Retinal pigment epithelial cell (primary cell): ENCODE measurements at places on chromosomes 2 and 18.
A peak's percentile ranks its signal among the peaks of the same experiment; 100 is the strongest.

DNA sequence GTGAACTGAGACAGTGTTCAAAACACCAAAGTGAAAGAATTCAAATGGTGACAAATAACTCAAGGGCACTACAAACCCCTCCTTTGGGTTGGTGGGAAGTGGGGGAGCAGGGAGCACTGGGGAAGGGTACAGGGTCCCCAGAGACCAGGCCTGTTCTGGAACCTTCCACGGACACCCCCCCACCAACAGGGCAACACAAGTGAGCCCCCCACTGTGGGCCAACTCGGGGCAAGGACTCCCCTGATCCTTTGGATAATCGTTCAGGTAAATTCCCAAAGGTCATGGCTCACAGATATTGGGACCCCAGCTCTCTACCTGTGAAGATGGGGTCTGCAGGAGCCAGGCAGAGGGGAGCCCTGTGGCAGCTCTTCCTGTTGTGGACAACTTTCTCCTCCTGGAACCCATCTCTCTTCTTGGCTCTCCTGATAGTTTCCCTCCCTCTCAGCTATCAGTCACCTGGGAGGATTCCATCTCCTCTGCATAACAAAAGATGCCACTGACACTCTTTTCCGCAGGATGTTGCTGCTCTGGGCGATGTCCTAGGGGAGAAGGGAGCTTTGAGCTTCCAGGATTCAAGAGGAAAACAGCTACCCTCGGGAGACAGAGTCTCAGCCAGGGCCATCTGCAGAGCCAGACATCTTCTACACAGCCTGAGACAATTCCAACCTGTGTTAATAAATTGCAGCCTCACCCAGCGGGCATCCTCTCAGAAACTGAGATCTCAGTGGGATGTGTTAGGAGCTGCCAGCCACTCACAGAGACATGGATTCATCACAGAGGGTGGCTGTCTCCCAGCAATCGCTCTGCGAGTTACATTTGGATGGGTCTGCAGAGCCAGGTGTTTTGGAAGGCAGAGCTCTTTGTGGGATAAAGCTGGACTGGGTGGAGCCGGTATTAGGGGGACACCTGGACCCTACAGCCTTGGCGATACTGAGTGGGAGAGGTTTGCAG lies 35.4 kb downstream of the MBP start:
- no peak for DNase-seq

DNA sequence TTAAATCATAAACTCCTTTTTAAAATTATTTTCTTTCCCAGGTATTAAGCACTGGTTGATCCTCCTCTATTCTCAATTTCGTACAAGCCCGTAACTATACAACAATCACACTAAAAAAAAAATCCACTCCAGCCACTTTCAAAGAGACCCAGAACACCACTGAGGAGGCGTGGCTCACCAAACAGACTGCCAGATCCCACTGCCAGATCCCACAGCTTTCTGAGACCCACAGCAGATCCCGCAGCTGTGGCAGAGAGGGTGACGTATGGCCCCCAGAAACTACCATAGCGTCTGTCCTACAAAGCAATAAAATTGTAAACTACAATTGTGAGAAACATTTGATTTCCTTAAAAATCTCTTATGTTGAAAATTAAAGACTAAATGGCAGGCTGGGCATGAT lies 230.7 kb upstream of the PXDN start:
- DNase-seq = no peak

- no peak for DNase-seq
These were observed 241.9 kb downstream of the WDPCP start for GRCh38 chr2:63346411-63346810.

- no peak for DNase-seq
These were observed at the start of gene ZEB2 for GRCh38 chr2:144519934-144520731. TSS of gene ZEB2 (minus strand) at chr2:144520119. CDS start at chr2:144517350, 2,769 bp downstream.

DNA sequence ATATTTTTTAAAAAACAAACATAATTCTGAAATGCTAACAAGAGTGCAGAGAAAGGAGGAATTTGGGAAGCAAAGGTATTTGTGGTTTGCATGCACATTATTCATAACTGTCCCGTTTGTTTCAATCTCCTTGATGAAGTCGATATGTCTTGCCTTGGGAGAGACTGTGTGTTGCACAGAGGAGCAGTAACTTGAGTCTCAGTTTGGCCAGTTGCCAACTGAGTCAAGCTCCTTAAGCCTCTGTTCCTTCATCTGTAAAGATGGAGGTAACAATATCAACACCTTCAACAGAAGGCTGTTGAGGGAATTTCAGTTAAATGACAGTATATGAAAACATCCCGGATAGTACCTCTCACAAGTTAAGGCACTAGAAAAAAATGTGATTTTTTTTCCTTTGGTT lies 226.2 kb downstream of the ASXL3 start:
- peak; percentile 40 for DNase-seq

GRCh38 chr2:231257763-231258162 lies 59.3 kb downstream of the ARMC9 start:
- no peak for DNase-seq

- DNase-seq = no peak
These were observed 9.4 kb downstream of the INPP4A start for GRCh38 chr2:98454073-98454472.

GRCh38 chr2:12762976-12763375 lies 46.2 kb downstream of the TRIB2 start:
- DNase-seq = no peak

GRCh38 chr2:236657215-236657614 lies 87.6 kb downstream of the ACKR3 start:
- DNase-seq = no peak

DNA sequence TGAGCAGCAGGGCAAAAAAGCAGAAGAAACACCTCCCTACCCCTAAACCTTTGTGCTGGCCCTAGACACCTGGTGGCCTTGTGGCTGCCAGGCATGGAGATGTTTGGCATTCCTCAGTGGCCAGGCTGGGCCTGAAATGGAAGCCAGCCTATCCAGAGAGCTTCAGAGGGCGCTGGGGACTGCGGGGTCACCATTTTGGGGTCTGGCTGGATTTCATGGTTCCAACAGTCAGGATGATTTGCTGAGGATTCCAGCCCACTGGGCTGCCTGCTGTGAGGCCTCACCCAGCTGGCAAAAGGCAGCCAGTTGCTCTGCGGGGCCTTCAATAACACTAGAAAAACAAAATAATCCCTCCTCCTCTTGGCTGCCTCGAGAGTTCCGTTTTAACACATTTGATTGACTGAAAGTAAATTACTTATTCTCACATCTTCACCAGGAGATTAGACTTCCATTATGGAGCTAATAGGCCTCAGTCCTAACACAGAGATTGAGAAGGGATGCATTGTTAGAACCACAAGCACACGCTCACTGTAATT lies 154.1 kb downstream of the EN1 start:
- no peak for DNase-seq

DNA sequence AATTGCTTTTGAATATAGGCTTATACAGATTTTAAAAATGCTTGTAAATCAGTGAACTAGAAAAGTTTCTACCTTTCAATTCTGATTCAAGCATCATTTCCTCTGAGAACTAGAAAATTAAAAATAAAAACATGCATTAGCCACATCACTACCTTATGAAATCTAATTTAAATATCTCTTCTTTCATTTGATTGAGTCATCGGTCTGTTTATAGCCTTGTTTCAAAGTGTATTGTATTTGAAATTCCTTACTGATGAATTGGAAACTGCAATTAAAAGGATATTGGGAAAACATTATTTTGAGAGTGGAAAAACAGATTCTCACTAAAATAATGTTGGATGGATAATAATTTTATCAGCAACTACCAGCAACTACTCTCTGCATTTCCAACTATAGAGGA lies 717.7 kb upstream of the FAM98A start:
- DNase-seq = no peak

GRCh38 chr18:63155169-63155852 lies 164.3 kb downstream of the BCL2 start:
- no peak for DNase-seq

- DNase-seq = no peak
These were observed 79.6 kb downstream of the MIB1 start for GRCh38 chr18:21820033-21820810.

- no peak for DNase-seq
These were observed 2.3 kb upstream of the IL1RL2 start for GRCh38 chr2:102184568-102184967.

DNA sequence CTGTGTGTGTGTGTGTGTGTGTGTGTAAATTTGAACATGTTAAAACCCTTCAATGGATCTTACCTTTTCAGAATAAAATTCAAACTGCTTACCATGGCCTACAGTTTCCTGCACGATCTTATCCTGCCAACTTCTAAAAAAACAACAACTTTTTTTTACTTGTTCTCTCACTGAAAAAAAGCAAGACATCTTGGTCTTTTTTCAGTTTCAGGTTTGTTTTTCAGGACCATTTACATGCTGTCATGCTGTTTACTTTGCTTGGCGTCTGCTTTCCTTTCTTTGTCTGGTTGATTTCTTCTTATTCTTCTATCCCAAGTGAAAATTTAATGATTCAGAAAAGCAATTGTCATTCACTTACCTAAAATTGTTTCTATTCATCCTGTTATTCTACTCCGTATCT lies 286.3 kb upstream of the TMEFF2 start:
- DNase-seq = no peak

- no peak for DNase-seq
These were observed 9.2 kb upstream of the PAIP2B start for GRCh38 chr2:71235930-71236587.

DNA sequence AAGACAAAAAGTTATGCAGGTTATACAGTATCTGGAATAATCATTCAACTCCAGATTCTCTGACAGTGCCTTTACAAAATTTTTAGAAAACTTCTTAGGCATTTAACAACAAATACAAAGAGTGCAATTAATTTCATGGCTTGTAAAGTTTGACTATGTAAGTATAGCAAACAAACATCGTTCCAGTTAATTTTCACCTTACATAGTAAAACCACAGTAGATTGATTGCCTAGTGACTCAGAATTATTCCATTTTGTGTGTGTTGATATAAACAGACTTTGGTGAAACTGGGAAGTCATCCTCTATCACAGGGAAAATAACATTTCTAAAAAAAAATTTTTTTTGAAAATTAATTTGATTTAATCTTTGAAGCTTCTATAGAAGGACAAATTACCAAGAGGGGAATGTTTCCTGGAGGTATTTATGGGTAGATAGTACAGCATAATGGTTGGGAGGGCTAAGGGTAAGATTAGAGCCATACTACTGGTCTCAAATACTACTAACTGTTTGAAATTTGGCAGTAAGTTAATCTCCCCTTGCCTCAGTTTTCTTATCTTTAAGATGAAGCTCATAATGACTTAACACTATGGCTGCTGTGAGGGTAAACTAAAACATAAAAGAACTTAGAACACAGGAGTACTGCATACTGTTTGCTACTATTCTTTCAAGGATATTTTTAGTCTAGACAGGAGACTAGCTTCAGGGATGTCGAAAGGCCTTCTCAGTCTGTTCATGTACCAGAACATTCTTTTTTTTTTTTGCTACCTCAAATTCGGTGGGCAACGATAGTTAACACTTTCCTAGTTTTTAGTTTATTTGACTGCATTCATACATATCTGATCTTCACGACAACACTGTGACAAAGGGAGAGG lies 19.6 kb downstream of the NDUFAF7 start:
- no peak for DNase-seq

DNA sequence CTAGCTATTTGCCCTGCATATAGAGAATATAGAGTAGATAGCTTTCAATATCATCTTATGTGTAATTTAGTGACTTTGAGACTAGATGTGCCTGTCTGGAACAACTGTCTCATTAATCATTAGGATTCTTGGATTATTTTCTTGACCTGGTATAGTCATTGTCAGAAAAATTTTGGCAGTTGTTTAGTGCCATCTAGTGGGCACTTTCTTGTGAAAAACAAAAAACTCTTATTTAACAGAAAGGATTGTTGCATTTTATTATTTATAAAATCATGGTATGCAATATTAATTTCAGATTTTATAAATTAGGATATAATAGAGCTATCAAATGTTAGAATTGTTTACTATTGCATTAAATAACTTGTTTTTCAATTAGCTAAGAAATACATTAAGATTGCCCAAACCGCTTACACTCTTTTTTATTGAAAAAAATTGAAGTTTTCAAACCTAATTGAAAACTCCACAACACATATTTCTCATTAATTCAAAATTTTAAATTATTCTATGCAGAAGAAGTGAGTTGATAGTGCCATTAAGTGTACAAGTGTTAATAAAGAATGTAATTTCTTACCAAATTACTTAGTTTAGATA lies 80.3 kb downstream of the DYNAP start:
- no peak for DNase-seq

GRCh38 chr2:148817210-148817708 lies 57.8 kb upstream of the KIF5C start:
- no peak for DNase-seq

GRCh38 chr2:138654146-138654545 lies 126.0 kb downstream of the NXPH2 start:
- DNase-seq = no peak

DNA sequence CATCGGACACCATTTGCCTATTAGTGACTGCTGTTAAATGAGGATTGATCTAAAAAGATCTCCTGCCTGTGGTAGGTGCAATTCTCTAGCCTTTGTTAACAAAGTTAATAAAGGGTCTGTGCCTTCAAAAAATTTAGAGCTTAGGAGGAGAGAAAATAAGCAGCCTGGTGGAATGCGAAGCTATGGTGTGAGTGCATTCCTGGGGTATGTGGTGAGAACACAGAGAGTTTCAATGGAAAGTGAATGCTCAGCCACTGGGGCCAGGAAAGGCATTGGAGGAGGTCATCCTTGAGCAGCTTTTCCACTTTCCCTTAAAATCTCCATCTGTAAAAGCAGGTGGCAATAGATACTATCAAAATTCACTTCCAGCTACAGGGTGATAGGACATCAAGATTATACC lies 331.2 kb upstream of the LRATD1 start:
- peak; percentile 25 for DNase-seq

GRCh38 chr2:143150287-143150686 lies 21.1 kb downstream of the ARHGAP15 start:
- DNase-seq = no peak

GRCh38 chr2:157995117-157995516 lies 106.6 kb upstream of the UPP2 start:
- DNase-seq = no peak

DNA sequence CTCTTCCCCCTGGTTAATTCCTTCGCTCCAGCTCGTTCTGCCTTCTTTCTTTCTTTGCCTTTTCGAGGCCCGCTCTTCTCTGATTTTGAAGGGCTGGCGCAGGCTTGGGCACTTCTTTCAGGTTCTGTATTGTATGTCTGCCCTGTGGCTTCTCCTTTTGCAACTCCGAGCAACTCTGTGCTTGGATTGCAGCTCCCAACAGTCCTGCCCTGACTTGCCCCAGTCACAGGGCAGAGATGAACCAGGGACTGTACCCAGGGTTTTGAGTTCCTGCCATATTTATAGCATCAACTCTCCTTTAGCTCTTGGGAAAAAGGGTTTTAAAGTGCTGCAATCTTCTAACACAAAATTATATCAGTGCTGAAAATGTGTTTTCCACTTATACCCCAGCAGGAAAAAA lies 31.1 kb upstream of the CD8A start:
- no peak for DNase-seq

DNA sequence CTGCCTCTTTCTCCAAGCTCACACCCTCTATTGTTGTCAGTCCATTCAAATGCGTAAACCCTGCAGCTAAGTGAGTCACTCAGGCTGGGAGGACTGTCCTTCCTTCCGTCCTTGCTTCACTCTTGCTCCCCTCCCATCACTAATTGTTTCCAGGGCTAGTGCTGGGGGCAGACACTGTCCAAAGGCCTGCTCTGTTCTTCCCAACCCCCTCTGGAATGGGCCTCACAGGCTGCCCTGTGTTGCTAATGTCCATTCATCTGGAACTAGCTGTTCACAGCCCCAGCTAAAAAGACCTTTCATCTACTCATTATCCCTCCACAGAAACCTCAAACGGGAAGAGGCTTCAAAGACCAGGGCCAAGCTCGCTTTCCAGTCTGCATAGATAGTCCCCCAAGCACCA lies 31.9 kb upstream of the NRP2 start:
- DNase-seq = no peak
